Common myeloid progenitor, CD34-positive (primary cell): ENCODE measurements at places on chromosomes 3 and 15.

DNA sequence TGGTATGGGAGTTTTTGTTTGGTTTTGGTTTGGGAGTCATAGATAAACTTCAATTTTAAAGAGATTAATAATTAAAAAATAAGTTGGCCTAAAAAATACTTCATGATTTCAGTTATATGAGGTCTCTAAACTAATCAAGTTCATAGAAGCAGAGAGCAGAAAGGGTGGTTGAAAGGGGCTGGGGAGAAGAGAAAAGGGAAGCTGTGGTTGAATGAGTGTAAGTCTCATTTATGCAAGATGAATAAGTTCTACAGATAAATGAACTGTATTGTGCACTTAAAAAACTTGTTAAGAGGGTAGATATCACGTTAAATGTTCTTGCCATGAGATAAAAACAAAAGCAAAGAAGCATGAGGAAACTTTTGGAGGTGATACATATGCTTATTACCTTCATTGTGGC lies 188.7 kb downstream of the NSUN3 start:
- DNase-seq, result peak; percentile 54

DNA sequence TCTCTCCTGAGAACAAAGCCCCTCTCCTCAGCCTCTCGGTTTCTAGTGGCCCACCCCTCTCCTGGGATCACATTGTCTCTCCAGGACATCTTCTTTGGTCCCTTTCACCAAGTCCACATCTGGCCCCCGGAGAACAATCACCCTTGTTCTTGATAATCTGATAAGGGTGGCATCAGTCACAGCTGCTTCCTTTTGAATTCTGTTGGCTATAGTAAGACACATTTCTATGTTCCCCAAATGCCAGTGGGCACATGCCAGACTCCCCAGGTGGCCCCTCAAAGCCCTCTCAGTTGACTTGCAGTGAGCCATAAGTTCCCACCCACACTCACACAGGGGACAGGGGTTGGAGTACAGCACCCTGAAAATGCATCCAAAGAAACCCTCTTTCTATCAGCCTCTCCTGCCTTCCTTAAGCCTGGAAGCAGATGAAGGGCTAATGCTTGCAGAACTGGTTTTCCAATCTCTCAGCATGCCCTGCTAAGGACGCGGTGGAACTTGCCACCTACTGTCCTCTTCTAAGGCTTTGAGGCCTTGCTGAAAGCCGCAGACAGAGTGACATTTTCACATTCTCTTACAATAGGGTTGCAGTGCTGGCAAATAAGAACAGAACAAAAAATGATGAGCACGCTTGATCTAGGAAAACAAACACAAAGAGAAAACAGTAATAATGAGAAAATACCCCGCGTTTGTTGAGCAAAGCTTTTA lies 101.3 kb upstream of the SLCO3A1 start:
- DNase-seq, result no peak

DNA sequence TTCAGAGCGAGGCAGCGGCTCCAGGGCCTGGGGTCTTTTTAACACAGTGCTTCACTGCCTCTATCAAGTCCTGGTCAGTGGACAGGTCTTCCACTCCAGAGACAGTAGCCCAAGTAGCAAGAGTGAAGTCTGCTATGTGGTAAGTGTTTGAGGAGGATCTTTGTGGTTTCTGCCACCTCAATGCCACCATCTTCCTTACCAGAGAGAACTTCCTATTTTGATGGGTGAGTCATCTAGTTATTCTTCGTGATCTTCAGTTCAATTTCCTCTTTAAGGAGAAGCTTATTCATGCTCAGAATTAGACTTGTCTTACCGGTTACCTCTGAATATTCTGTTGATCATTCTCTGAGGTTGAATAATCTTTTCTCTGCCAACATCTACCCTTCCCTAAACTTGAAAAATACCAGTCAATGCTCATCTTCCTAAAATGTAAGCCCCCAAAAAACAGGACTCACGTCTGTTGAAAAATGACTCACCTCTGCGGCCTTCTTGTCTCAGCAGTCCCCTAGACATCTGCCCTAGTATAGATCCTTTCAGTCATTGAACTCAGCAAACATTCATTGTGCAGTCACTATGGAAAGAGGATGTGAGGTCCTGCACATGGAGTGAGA lies 32.2 kb upstream of the BCL6 start:
- peak; percentile 96 for DNase-seq

DNA sequence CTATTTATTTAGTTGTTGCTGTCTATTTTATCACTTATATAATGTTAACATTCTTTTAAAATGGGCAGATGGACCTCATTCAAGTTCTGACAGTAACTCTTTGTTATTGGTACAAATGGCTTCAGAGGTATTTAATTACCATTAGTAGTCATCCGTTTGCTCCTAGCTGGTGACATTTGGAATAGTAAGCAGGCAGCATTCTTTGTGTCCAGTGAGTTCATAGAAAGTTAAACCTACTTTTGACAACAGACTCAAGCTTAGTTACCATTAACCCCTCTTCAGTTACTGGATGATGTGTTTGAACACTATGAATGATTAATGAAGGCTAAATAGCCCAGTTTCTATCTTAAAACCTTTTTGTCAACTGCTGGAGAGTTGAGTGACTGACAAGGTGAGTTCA lies 500.7 kb upstream of the ATP11B start:
- no peak for DNase-seq
